ENCODE measurements at places on chromosomes 1 and 21.

GRCh38 chr1:203186446-203187303, at the start of gene CHI3L1:
Gene CHI3L1 (minus strand): TSS chr1:203186704. CDS start chr1:203186623, 81 bp downstream.
- DNase-seq: no peak

DNA sequence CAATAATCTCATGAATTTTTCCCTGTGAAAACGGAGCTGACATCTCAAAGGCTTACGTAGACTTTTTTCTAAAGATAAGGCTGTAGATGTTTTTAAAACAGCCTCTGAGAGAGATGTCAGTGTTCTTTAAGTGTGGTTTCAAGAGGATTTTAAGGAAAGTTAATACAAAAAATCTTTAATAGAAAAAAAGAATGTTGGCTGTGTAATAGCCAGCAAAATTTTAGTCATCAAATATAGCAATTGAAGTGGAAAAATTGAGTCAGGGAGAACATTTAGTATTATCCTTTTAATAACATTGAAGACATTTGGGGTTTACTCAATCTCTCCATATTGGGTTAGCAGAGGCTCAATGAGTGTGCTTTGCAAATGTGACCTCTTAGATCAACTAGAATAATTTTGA, 38.6 kb upstream of the CHRM3 start:
- no peak for DNase-seq

DNA sequence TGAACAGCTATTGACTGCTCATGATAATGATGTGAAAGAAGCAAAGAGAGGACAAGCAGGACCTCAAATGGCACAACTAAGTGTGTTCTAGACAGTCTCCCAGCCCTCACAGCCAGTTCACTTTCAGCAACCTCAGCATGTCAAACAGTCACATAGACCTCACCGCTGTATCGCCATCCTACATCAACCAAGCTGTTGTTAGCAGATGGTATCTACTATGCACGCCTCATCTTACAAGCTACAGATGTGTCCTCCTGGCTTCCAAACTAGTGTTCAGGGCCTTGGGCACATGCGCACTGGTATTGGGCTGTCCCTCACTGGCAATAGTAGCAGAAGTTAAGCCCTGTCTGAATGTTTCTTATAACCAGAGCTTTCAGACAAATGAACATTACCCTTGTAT, 28.4 kb downstream of the EVI5 start:
- DNase-seq: no peak

- no peak for DNase-seq
Measured at GRCh38 chr1:43285269-43285990, at the start of gene C1orf210. Gene C1orf210 (minus strand): TSS chr1:43285581. CDS start chr1:43283270, 2,311 bp downstream.

- DNase-seq: no peak
Measured at GRCh38 chr1:96281491-96281890, 440.1 kb upstream of the PTBP2 start.

- DNase-seq: peak; percentile 24
Measured at GRCh38 chr1:147541672-147542568, 619 bp downstream of the BCL9 start.

DNA sequence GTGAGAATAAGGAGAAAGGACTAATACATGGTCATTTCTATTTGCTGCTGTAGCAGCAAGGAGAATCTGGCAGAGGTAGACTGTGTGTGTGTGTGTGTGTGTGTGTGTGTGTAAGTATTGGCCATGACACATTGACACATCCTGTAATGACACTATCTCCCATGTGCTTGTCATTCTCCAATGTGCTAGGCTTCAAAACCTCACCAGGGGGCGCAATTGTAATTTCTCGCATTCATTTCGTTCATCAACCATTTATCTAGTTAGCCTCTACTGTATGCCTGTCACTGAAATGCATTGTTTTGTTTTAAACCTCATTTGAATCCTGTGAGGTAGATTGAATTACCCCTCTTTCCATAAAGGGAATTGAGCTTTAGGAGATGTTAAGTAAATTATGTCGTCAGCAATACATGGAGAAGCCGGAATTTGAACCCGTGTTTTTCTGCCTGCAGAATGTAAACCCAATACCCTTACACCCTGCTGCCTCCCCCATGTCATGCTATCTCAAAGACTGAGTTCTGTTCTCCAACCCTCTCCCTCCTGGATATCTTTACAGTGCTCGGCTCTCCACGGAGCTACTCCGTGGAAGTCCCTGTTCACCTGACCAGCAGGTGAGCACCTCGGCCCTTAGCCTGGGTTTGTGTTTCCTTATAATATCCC, 100.8 kb downstream of the UCK2 start:
- peak; percentile 54 for DNase-seq

DNA sequence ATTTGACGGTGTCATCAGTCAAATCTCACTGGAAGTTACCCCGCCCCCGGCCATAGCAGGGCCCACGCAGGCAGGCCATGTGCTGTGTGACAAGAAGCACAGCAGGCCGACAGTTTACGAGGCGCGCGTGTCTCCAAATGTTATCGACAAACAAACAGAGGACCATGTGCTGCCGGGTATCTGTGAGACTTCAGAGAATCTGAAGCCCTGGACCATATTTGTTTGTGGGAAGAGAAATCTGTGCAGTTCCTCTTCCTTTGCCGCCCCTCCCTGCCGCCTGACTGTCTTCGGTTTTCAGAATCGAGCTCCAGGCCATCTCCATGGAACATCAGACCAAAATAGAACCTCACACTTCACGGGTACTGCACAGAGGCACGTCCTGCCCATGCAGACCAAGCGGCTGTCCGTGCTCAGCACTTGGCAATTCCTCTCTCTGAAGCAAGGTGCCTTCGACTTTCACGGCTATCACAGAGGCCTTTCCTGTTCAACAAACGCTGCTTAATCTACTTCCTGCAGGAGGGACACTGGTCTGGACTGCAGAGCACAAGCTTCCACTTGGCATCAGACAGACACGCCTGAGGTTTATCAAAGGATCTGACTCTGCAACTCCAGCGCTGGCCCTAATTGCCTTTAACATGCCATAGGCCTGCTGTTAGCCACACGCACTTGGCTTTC, 135.7 kb upstream of the KRTAP19-8 start:
- no peak for DNase-seq

GRCh38 chr1:208090388-208091301, 153.5 kb downstream of the PLXNA2 start:
- no peak for DNase-seq

DNA sequence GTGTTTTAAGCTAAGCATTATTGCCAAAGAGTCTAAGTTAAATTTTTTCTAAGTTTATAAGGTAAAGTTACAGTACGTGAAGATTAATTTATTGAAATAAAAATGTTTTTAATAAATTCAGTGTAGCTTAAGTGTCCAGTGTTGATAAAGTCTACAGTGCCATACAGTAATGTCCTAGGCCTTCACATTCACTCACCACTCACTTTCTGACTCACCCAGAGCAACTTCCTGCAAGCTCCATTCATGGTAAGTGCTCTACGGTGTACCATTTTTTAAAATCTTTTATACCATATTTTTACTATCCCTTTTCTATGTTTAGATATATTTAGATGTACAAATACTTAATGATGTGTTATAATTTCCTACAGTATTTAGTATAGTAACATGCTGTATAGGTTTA, 173.2 kb downstream of the CACNA1E start:
- no peak for DNase-seq

GRCh38 chr1:201589186-201589585, 50.3 kb downstream of the NAV1 start:
- DNase-seq: no peak

All from HCEC 1CT (cell line).